Esophagus mucosa (tissue), 1 donor: ENCODE measurements at places on chromosomes 6 and 20. TPM values are rescaled to one million over a fixed set of nuclear protein-coding genes. Genes with fewer than 3 reads are reported as not detected.

DNA sequence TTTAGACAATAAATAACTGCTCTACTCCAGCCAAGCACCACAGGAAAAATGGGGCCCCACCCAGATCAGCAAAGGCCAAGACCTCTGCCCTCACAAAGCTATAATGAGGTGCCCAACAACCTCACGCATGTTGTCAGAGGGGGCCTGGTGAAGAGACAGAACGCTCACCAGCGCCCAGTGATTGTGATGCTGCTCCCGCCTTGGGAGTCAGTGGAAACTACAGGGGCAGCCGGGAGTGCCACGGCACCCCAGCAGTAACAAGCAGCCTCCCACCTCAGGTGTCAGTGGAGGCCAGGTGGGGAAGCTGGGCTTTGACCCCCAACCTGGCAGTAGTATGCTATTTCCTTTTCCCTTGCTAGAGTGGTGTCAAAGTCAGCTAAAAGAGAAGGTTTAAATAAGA lies 47.4 kb downstream of the TCP11 start:
- ATAC-seq = no peak

DNA sequence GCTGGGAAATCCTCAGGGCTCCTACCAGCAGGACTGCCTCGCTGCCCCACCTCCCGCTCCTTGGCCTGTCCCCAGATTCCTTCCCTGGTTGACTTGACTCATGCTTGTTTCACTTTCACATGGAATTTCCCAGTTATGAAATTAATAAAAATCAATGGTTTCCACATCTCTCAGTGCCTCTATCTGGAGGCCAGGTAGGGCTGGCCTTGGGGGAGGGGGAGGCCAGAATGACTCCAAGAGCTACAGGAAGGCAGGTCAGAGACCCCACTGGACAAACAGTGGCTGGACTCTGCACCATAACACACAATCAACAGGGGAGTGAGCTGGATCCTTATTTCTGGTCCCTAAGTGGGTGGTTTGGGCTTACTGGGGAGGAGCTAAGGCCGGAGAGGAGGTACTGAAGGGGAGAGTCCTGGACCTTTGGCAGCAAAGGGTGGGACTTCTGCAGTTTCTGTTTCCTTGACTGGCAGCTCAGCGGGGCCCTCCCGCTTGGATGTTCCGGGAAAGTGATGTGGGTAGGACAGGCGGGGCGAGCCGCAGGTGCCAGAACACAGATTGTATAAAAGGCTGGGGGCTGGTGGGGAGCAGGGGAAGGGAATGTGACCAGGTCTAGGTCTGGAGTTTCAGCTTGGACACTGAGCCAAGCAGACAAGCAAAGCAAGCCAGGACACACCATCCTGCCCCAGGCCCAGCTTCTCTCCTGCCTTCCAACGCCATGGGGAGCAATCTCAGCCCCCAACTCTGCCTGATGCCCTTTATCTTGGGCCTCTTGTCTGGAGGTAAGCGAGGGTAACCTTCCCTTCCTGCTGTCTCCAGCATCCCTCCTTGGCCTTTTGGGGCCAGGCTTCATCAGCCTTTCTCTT lies at the start of gene CFB:
Gene CFB (plus strand): TSS at position 589 of the 863 bp plus-strand sequence. CDS start 127 bp downstream, at position 716.
- ATAC-seq = peak; percentile 69

GRCh38 chr6:16649241-16649640 lies 112.0 kb downstream of the ATXN1 start:
- ATAC-seq = no peak

DNA sequence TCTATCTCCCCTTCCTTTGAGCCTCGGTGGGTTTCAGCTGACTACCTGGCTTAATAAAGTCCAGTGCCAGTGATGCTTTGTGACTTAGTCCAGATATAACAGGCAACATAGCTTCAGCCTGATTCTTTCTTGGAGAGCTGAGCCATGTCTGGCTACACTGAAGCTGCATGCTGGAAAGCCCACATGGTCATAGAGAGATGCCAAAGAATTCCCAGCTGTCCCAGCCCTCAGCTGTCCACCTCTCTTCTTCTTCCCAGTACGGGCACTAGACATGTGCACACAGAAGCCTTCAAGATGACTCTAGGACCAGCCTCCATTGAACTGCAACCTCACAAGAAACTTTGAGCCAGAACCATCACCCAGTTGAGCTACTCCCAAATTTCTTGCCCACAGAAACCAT lies 154.1 kb upstream of the MYLIP start:
- ATAC-seq = no peak

- no peak for ATAC-seq
Measured at GRCh38 chr6:3943331-3943765, 94.2 kb downstream of the FAM50B start.

Gene FAM83C
- total RNA-seq = 39.1 TPM

Gene EPPIN
- total RNA-seq = not detected

DNA sequence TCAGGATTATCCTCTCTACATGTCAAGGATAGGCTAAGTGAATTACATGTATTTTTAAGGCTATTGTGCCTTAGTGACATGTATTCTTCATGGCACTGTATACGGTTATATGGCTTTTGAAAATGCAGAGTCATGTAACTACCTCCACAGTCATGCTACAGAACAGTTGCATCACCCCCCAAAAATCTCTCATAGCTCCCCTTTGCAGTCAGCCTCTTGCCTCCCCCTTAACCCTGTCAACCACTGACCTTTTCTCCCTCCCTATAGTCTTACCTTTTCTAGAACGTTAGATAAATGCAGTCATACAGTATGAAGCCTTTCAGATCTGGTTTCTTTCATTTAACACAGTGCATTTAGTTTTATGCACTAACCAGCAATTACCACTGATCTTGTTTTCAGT lies 10.3 kb upstream of the RNF24 start:
- ATAC-seq = no peak

GRCh38 chr6:41450581-41450980 lies 95.6 kb upstream of the FOXP4 start:
- ATAC-seq = no peak

Gene TAP1
- 26.0 TPM for total RNA-seq

Gene ACTL10
- total RNA-seq = 2.0 TPM

Gene FAM209B
- 0.44 TPM for total RNA-seq

Gene GJA10
- not detected for total RNA-seq

- ATAC-seq = no peak
Measured at GRCh38 chr6:74867291-74867690, 338.6 kb downstream of the COL12A1 start.

Gene VPS16
- 23.8 TPM for total RNA-seq

GRCh38 chr20:31475472-31476293 lies 595 bp downstream of the REM1 start:
- ATAC-seq = no peak

GRCh38 chr6:111597291-111598086 lies 8.2 kb downstream of the TRAF3IP2 start:
- no peak for ATAC-seq

- ATAC-seq = peak; percentile 89
Measured at GRCh38 chr6:16277101-16277981, 39.0 kb downstream of the GMPR start.

DNA sequence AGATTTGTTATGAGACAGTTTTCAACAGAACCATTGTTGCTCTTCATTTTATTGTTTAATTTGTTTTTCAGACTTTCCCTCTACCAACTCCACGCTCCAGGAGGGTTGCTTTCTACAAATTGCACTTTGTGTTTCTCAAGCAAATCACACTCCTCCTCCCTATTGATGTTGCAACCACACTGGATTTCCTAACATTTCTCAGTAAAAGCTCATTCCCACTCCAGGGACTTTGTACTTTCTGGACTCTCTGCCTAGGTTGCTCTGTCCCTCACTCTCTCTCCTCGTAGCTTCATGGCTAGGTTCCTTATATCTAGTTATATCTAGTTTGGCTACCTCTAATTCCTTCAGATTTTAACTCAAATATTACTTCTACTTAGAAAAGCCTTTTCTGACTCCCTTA lies 20.3 kb downstream of the PGK2 start:
- ATAC-seq = no peak

DNA sequence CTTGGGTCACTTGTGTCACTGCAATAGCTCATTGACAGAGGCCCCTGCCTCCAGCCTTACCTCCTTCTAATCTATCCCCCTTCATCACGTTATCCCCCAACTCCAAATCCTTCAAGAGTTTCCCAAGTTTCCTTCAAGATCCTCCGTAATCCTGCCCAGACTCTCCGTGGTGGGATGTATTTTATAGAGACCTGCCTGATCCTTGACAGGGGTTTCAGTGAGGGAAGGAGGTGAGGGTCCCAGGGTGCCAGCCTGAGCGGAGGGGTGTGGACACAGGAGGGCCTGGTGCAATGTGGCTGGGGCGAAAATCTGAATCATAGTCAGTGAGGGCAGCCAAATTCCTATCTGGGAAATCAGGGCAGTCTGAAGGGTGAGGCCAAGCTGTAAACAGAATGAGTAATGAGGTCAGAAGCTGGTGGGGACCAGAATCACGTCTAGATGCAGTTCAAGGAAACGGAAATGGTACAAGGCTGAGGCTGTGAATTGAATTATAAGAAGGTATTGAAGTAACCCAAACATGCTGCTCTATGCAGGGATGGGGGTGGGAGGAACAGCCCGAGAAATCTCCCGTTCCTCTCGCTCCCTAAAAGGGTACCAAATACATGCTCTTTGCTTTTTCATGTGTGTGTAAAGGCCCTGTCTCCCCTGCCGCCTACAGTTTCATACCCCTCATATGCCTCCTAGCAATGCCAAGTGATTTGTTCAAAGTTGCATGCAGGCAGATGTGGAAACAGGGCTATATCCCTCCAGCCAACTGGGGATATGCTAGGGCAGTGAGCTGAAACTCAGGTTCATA lies 35.4 kb upstream of the PIM1 start:
- peak; percentile 86 for ATAC-seq

DNA sequence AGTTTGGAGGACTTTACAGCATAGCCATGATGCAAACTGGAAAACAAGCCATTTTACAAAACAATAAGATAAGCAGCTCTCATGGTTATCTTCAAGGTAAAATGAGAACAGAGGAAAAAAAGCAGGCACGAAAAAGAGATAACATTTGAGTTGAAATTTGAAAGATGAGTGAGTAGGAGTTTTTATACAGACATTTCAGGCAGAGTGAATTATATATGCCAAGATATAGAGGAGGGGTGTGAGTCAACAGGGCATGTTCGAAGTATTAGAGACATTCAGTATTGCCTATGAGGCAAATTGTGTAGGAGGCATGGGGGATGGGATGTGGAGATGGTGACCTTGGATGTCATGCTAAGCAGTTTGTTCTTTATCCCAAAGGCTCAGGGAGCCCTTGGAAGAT lies 240.5 kb upstream of the MAN1A1 start:
- no peak for ATAC-seq

DNA sequence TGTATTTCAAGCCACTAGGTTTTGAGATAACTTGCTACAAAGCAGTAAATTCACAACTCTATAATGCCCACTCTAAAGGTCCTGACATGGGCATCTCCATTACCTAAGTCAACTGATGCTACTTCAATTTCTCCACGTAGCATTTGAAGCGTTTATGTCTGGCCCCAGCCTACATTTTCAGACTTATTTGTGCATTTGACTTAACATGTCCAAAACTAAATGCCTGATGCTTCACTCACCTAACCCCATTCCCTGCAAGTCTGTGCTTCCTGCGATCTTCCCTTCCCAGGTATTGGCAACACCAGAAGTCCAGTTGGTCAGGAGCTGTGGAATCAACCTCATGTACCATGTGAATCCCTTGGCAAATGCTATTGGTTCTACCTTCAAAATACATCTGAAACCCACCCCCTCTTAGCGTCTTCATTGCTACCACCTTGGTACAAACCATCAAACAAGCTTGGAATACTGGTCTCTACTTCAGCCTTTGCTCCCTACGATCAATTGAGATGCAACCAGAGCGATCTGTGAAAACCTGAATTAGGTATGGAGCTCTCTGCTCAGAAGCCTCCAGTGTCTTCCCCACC lies 12.8 kb upstream of the ZNFX1 start:
- ATAC-seq = peak; percentile 1

DNA sequence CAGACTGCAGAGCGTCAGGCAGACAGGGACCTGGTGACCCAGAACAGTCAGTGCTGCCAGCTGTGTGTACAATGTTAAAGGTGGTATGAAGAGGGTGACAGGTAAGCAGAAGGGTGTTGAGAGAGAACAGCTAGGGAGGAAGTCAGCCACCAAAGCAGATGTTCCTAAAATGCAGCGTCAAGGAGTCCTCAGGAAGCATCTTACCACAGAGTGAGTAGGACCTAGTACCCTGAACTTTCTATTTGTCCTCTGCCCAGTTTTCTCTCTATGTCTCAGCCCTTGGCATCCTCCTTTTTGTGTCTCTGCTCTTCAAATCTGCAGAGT lies 14.2 kb downstream of the STMND1 start:
- no peak for ATAC-seq

Gene SNX5
- 63.0 TPM for total RNA-seq

DNA sequence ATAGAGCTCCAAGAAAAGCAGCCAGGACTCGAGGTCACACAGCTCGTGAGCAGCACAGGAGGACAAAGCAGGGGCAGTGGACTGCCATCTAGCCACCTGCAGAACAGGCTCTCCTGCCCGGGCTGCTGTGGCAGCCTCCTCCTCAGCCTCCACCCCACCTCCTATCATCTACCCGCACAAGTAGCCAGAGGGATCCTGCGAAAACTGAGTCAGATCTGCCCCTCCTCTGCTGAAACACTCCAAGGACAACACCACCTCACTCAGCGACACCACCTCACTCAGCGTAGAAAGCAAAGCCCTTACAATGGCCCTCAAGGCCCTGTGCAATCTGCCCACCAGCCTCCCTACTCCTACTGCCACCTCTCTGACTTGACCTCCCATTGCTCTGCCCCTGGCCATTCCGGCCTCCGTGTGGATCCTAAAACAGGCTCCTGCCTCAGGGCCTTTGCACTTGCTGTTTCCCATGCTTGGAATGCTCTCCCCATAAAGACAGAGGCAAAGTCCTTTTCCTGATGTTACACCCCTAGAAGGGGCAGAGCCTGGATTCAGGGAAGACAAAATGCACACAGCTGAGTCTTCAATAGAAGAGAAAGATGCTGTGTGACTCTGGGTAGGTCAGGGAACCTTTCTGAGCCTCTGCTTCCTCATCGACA lies 19.3 kb downstream of the PREX1 start:
- no peak for ATAC-seq

- no peak for ATAC-seq
Measured at GRCh38 chr6:138963531-138963930, 24.5 kb downstream of the REPS1 start.

Gene SPDEF
- total RNA-seq = 0.44 TPM

GRCh38 chr6:26284537-26285142 lies 80.4 kb upstream of the BTN3A2 start:
- ATAC-seq = no peak

- no peak for ATAC-seq
Measured at GRCh38 chr6:45650524-45651135, 272.9 kb upstream of the SUPT3H start.

DNA sequence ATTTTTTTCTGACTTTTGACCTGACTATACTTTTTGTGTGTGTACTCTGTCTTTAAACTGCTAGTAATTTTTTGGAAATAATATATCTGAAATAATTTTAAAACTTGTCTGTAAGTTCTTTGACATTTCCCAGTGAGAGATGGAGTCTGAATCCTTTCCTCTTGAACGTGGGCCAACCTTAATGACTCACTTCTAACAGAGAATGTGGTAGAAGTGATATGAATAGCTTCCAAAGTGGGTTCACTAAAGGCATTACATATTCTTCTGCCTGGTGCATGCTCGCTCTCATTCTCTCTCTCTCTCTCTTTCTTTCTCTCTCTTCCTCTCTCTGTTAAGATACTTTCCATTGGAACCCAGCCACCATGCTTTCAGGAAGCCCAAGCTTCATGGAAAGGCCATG lies 108.7 kb upstream of the FERMT1 start:
- no peak for ATAC-seq

GRCh38 chr6:130834482-130835251 lies 7.5 kb downstream of the SMLR1 start:
- no peak for ATAC-seq
